ENCODE measurements at places on chromosomes 2 and 18.

- H3K36me3 ChIP-seq = no peaks in the 10 kb centered on the region
- H3K27ac ChIP-seq = no peak overlapping the region
- no peak overlapping the region for H3K4me3 ChIP-seq
- ATAC-seq = no peak
- H3K27me3 ChIP-seq = peaks cover 22% of the 10 kb centered on the region
Observed at GRCh38 chr2:126748929-126749518, 93.1 kb downstream of the GYPC start.

DNA sequence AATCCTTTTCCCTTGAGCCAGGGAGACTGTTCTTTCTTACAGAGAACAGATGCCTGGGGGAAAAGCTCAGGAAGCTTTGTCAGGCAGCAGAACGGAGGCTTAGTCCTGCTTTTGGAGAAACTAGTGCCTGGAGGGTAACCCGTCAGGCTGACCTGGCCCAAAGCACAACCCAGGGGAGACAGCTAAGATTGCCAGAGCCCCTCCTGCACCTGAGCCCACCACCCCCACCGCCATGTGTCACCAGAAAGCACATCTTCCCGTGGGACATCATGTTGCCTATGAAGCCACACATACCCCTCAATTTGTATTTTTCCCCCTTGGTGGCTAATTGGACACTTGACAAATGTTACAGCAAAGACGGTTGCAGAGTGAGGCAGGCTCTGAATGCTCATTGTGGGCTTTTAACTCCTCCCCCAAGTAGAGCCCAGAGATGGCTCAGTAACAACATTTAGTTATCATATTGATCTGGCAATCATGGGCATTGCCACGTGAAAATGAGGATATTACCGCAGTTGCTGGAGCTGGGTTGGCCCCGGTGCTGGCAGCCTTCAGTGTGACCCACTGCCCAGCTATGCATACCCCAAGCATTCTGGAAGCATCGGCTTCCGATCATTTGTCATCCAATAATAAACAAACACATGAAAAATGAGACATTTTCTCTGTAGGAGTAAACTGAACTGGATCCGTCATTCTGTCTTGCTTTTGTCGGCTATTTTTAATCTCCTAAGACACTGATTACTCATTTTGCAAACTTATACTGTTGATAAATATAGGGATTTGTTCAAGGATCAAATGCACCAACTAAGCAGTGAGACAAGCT lies 229.5 kb downstream of the ATAD2B start:
- H3K27me3 ChIP-seq = no peaks in the 10 kb centered on the region
- H3K27ac ChIP-seq = no peak overlapping the region
- no peaks in the 10 kb centered on the region for H3K4me1 ChIP-seq
- no peak overlapping the region for H3K4me3 ChIP-seq
- no peak for ATAC-seq

- peaks cover 35% of the 10 kb centered on the region for H3K36me3 ChIP-seq
- no peaks in the 10 kb centered on the region for H3K4me1 ChIP-seq
- no peak overlapping the region for H3K27ac ChIP-seq
- H3K27me3 ChIP-seq = no peaks in the 10 kb centered on the region
Observed at GRCh38 chr18:49371786-49372185, 88.7 kb downstream of the DYM start.

DNA sequence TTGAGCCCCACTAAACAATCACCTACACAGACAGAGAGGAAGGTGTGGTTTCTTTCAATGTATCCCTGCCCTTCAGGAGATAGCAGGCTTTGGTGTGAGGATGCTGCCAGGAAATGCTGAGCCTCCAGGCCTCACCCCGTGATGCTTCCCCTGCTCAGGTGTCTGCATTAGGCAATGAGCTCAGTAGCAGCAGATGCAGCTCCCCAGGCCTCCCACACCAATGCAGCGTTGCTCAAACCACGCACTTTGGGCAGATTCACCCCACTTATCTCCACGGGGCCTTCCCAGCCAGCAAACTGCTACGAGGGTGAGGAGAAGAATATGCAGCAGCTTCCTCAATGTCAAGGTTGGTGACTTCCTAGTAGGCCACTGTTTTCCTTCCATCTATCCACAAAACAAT lies 229.3 kb upstream of the PXDN start:
- no peaks in the 10 kb centered on the region for H3K4me1 ChIP-seq
- no peak overlapping the region for H3K27ac ChIP-seq
- no peak overlapping the region for H3K4me3 ChIP-seq
- peaks cover under 1% of the 10 kb centered on the region for H3K27me3 ChIP-seq
- no peaks in the 10 kb centered on the region for H3K36me3 ChIP-seq

GRCh38 chr18:3350566-3351527 lies 88.9 kb downstream of the MYL12B start:
- H3K4me3 ChIP-seq = no peak overlapping the region
- no peak overlapping the region for H3K27ac ChIP-seq
- H3K4me1 ChIP-seq = no peaks in the 10 kb centered on the region
- ATAC-seq = no peak
- no peaks in the 10 kb centered on the region for H3K36me3 ChIP-seq

- H3K4me3 ChIP-seq = no peak overlapping the region
- ATAC-seq = peak; percentile 24
- H3K27me3 ChIP-seq = no peaks in the 10 kb centered on the region
- no peak overlapping the region for H3K27ac ChIP-seq
- no peaks in the 10 kb centered on the region for H3K36me3 ChIP-seq
Observed at GRCh38 chr2:64862623-64863022, 126.6 kb upstream of the SLC1A4 start.

GRCh38 chr2:59875836-59876235 lies 677.6 kb downstream of the BCL11A start:
- no peaks in the 10 kb centered on the region for H3K36me3 ChIP-seq
- H3K4me3 ChIP-seq = no peak overlapping the region
- H3K27me3 ChIP-seq = no peaks in the 10 kb centered on the region
- no peaks in the 10 kb centered on the region for H3K4me1 ChIP-seq
- no peak overlapping the region for H3K27ac ChIP-seq

GRCh38 chr2:165898381-165898780 lies 55.2 kb downstream of the TTC21B start:
- no peaks in the 10 kb centered on the region for H3K27me3 ChIP-seq
- no peak for ATAC-seq
- H3K36me3 ChIP-seq = peaks cover 55% of the 10 kb centered on the region
- H3K27ac ChIP-seq = peak overlapping the region; percentile 1

DNA sequence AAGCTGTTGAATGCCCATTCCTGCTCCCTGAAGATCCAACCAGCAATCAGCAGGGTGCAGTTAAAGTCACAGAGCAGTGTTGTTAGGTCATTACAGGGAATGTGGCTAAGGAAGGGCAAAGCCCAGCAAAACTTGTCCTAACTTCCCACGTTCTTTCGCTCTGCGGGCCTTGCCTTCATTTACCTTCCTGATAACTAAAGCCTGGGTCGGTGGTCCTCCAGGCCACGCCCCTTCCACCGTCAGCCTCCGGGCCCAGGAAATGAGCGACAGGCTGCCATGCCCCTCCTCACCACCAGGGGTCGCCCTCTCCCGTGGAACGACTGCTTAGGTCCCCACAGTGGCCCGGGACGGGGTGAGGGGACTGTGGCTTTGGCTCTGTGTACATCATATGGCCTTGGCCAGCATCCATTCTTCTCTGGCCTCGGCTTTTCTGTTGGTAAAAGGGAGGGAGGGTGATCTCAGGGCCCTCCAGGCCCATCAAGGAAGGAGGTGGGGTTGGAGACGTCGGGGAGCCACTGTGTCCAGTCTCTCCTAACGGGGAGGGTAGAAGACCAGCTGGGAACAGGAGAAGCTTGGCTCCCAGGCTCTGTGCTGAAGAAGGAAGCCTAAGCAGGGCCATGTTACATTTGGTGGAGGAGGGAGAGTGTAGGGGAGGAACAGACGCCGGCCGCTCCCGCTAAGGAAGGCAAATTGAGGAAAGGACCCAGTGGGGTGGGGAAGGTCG lies 2.2 kb downstream of the SH2D6 start:
- peak overlapping the region; percentile 74 for H3K27ac ChIP-seq
- ATAC-seq = peak; percentile 81
- peaks cover 28% of the 10 kb centered on the region for H3K4me1 ChIP-seq
- H3K27me3 ChIP-seq = no peaks in the 10 kb centered on the region
- H3K4me3 ChIP-seq = peak overlapping the region; percentile 73

DNA sequence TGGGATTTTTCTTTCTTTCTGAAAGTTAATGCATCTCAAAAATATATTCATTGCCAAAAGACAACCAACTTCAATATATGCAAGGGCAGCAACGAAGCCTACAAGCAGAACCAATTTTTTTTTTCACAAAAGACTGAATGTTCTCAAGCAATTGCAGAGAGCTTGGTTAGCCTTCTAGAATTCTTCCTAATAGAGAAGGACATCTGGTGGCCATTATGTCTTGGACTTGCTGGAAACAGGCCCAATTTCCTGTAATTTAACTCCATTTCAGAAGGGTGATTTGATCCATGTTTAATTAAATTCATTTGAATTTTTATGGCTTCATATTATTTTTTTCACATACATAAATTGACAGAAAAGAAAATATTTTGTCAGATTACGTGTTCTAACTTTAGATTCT lies 208.0 kb downstream of the TPGS2 start:
- H3K36me3 ChIP-seq = no peaks in the 10 kb centered on the region
- H3K27me3 ChIP-seq = peaks cover 19% of the 10 kb centered on the region
- no peaks in the 10 kb centered on the region for H3K4me1 ChIP-seq

- no peak overlapping the region for H3K27ac ChIP-seq
- H3K36me3 ChIP-seq = no peaks in the 10 kb centered on the region
- no peak for ATAC-seq
- H3K4me3 ChIP-seq = no peak overlapping the region
- no peaks in the 10 kb centered on the region for H3K4me1 ChIP-seq
Observed at GRCh38 chr18:31430554-31430953, 17.0 kb upstream of the DSG3 start.

DNA sequence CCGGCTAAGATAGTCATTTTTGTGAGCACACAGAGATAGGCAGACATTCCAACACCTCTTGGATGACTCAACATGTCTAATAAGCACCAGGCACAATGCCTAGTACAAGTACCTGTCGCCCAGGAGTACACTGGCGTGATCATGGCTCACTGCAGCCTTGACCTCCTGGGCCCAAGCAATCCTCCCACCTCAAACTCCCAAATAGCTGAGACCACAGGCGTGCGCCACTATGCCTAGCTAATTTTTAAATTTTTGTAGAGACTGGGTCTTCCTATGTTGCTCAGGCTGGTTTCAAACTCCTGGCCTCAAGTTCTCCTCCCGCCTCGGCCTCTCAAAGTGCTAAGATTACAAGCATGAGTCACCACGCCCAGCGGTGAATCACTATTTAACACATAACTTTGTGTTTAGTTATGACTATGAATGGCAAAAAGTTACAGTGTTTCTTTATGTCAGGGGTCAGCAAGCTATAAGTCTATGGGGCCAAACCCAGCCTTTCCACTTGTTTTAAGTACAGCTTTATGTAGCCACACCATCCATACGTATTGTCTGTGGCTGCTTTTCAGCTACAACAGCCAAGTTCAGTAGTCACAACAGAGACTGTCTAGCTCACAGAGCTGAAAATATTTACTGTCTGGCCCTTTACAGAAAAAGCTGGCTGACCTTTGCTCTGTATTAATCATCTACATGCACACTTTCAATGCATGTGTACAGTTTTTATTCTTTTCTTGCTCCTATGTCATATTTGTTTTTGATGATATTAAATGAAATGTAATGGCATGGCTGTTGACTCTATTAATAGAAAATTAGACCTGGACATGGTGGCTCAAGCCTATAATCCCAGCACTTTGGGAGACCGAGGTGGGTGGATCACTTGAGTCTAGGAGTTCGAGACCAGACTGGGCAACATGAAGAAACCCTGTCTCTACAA lies 18.7 kb downstream of the ORC2 start:
- ATAC-seq = no peak
- H3K27ac ChIP-seq = peak overlapping the region; percentile 3
- no peak overlapping the region for H3K4me3 ChIP-seq
- H3K27me3 ChIP-seq = no peaks in the 10 kb centered on the region
- peaks cover 9% of the 10 kb centered on the region for H3K4me1 ChIP-seq
- H3K36me3 ChIP-seq = peaks cover 48% of the 10 kb centered on the region

DNA sequence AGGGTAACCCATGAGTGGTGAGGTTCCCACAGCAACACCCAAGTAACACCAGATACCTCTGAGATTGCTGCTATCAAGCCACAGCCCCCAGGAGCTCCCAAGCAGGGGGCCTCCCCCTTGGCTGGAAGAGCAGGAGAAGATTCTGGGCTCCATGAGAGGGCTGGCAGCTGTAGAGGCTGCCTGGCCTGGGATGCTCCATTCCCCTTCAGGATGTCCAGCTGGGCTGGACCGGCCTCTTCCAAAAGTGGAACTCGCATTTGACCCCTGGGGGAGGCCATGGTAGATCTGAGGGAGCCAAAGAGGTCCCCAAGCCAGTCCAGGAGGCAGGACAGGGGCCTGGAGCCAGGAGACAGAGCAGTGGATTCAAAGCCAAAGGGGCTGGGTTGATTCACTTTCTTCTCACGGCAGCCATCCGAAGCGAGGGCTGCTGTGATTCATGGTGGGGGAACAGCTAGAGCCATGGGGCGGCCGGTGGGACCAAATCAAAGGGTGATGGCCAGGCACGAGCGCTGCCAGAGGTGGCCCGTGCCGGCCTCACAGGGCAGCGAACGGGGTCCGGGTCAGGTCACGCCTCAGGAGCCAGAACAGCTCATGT lies 95.3 kb upstream of the ID2 start:
- peak overlapping the region; percentile 93 for H3K27ac ChIP-seq
- H3K36me3 ChIP-seq = no peaks in the 10 kb centered on the region
- peaks cover 27% of the 10 kb centered on the region for H3K27me3 ChIP-seq
- peak overlapping the region; percentile 28 for H3K4me3 ChIP-seq
- peak; percentile 64 for ATAC-seq
- H3K4me1 ChIP-seq = peaks cover 62% of the 10 kb centered on the region

DNA sequence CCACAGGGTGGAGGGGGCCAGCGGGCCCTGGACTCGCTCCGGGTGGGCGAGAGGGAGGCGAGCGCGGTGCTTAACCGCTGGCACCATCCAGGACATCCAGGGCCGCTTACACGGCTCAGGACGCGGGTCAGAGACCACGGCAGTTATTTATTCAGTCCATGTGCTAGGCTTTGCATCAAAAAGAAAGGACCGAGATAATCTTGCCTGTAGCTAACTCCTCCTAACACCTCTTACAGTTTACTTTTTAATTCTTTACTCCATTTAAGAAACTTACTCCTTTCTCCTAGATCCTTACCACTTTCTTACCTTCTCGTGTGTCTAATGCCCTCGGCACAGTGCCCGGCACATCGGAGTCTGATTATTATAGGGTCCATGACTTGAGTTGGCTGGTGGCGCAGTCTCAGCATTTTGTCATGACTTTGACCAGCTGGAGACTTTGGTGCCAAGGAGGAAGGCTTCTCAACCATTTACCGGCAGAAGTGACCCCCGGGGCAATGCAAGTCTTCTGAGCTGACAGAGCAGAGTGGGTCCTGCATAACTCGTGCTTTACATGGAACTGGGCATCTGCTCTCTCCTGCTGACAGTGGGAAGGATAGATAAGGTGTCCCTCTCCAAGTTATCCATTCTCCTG lies 503 bp downstream of the ANXA4 start:
- H3K36me3 ChIP-seq = no peaks in the 10 kb centered on the region
- H3K27ac ChIP-seq = peak overlapping the region; percentile 98
- no peaks in the 10 kb centered on the region for H3K27me3 ChIP-seq
- peak; percentile 35 for ATAC-seq
- peaks cover 54% of the 10 kb centered on the region for H3K4me1 ChIP-seq

DNA sequence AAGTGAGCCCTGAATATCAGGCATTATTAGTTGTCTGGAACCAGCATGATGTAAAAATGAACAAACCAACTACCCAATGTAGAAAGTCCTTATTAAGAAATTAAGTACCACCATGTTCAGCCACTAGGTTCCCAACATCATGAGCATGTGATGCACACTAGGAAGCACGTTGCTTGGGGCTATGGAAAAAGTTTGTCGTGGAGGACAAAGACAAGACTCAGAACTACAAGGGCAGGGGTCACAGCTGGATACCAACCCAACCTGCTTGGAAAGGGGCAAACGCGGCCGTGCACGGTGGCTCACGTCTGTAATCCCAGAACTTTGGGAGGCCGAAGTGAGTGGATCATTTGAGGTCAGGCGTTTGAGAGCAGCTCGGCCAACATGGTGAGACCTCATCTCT lies 64.0 kb downstream of the ADNP2 start:
- H3K4me3 ChIP-seq = no peak overlapping the region
- H3K27me3 ChIP-seq = peaks cover 76% of the 10 kb centered on the region
- H3K27ac ChIP-seq = no peak overlapping the region
- peaks cover 8% of the 10 kb centered on the region for H3K4me1 ChIP-seq

Measured in stimulated activated memory B cell treated with anti-CD40 and anti-IgM and Interleukin-4, amounts not matched to agents 10 μg/mL and 1 μg/mL and 100 μg/mL, for 72 hours (primary cell).